ENCODE measurements at places on chromosomes 6 and 20. TPM values are rescaled to one million over a fixed set of nuclear protein-coding genes. Genes with fewer than 3 reads are reported as not detected.

The CLPSL2 gene
- not detected for total RNA-seq

The NT5DC1 gene
- 9.9 TPM for total RNA-seq

The FAM229B gene
- total RNA-seq = 14.0 TPM

The C6orf58 gene
- total RNA-seq = not detected

The MMS22L gene
- total RNA-seq = 7.4 TPM

The ENPP5 gene
- not detected for total RNA-seq

The TCP11 gene
- 0.46 TPM for total RNA-seq

The ETV7 gene
- total RNA-seq = 0.28 TPM

The NKAPL gene
- total RNA-seq = 1.9 TPM

The PHACTR1 gene
- total RNA-seq = 0.51 TPM

The DEFB132 gene
- not detected for total RNA-seq

The GFOD1 gene
- total RNA-seq = 16.9 TPM

The CD24 gene
- 7.2 TPM for total RNA-seq

The VIP gene
- not detected for total RNA-seq

The OTOR gene
- total RNA-seq = not detected

The NCR2 gene
- total RNA-seq = not detected

The CD93 gene
- total RNA-seq = 0.69 TPM

The MYCT1 gene
- 0.46 TPM for total RNA-seq

The FLRT3 gene
- total RNA-seq = 24.3 TPM

The HRH3 gene
- total RNA-seq = not detected

The BPIFB4 gene
- total RNA-seq = not detected

The GMNN gene
- total RNA-seq = 17.5 TPM

The TFAP2D gene
- total RNA-seq = not detected

The THBS2 gene
- 1,449 TPM for total RNA-seq

The SNRPB2 gene
- 55.3 TPM for total RNA-seq

The PREX1 gene
- 2.1 TPM for total RNA-seq

The FKBP1C gene
- total RNA-seq = 0.46 TPM

The ANKRD6 gene
- total RNA-seq = 3.9 TPM

The CTAGE9 gene
- not detected for total RNA-seq

The CPNE5 gene
- total RNA-seq = 0.30 TPM

The RRAGD gene
- 0.37 TPM for total RNA-seq

The PRL gene
- total RNA-seq = not detected

The HS3ST5 gene
- not detected for total RNA-seq

The GDAP1L1 gene
- total RNA-seq = not detected

The CABLES2 gene
- 2.4 TPM for total RNA-seq

The DNAH8 gene
- not detected for total RNA-seq

All from smooth muscle cell of the umbilical artery (primary cell).